A375 (cell line): ENCODE measurements at places on chromosomes 11 and 22. TPM values are rescaled to one million over a fixed set of nuclear protein-coding genes. Genes with fewer than 3 reads are reported as not detected.

SCN3B gene
- not detected in 2 replicates for total RNA-seq

RGL4 gene
- total RNA-seq = not detected in 2 replicates

MRGPRX3 gene
- total RNA-seq = 0.15 and 0.90 TPM in 2 replicates

TRPM5 gene
- total RNA-seq = not detected in 2 replicates

DRG1 gene
- total RNA-seq = 49.6 and 50.5 TPM in 2 replicates

CFAP300 gene
- 1.4 and 4.1 TPM in 2 replicates for total RNA-seq

GPR83 gene
- 0.08 TPM in 1 of 2 replicates, not detected in the other for total RNA-seq

SLC22A25 gene
- total RNA-seq = not detected in 2 replicates

FXYD6 gene
- 2.5 and 4.3 TPM in 2 replicates for total RNA-seq

NAALADL1 gene
- total RNA-seq = not detected in 2 replicates

RNF215 gene
- total RNA-seq = 14.9 and 18.2 TPM in 2 replicates

SOX10 gene
- 240 and 303 TPM in 2 replicates for total RNA-seq

UBQLNL gene
- total RNA-seq = not detected in 2 replicates

CALCB gene
- not detected in 2 replicates for total RNA-seq

EWSR1 gene
- total RNA-seq = 284 and 302 TPM in 2 replicates

FAU gene
- total RNA-seq = 892 and 982 TPM in 2 replicates

OR5A1 gene
- not detected in 2 replicates for total RNA-seq

HTR3A gene
- not detected in 2 replicates for total RNA-seq

GDPD4 gene
- 1.2 TPM in 1 of 2 replicates, not detected in the other for total RNA-seq

COX8A gene
- total RNA-seq = 751 and 944 TPM in 2 replicates

MEI1 gene
- total RNA-seq = 0.11 TPM in 1 of 2 replicates, not detected in the other

CAPN5 gene
- 8.6 and 13.3 TPM in 2 replicates for total RNA-seq

IL17REL gene
- total RNA-seq = not detected in 2 replicates

SMIM38 gene
- 0.30 and 0.66 TPM in 2 replicates for total RNA-seq

ACTN3 gene
- not detected in 2 replicates for total RNA-seq

OR2AT4 gene
- not detected in 2 replicates for total RNA-seq

KCNJ1 gene
- not detected in 2 replicates for total RNA-seq

POU2AF1 gene
- not detected in 2 replicates for total RNA-seq

OR10S1 gene
- not detected in 2 replicates for total RNA-seq

ROM1 gene
- total RNA-seq = 8.4 and 13.0 TPM in 2 replicates

PAMR1 gene
- total RNA-seq = not detected in 2 replicates
